Urinary bladder (tissue), 4 donors: ENCODE measurements at places on chromosomes 7 and 10.

DNA sequence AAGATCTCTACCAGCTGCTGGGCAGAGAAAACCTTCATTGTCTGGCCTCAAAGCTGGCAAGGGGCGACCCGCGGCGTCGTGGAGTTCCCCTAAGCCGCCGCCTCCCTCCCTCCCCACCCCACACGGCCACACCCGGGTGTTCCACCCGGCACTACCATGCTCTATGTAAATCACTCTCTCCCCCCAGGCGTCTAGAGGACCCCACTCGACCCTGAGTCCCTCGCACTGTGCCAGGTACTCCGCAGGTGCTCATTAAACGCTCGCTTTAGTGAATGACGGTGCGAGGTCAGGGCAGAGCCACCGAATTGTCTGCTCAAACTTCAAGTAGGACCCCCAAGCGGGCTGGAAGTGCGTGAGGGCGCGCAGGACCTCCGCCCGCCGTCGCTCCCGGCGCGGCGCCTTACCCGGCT lies 628 bp downstream of the PARP12 start:
- DNase-seq = no peak

DNA sequence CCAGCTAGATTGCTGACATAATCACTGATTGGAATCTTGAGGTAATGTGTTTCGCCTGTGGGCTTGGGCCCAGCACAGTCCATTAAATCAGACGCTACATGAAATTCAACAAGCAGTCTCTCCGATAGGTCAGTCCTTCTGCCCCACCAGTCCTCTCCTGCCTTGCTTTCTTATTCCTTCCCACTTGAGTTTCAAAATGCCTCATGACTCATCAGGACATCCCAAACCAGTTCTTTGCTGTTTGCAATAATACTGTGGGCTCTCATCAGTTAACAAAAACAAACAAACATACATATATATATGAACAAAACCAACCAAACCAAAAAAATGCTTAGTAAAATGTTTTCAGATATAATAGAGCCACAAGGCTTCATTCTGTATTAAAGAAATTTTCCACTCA lies 599.0 kb downstream of the SORCS1 start:
- no peak for DNase-seq

- DNase-seq = no peak
Measured at GRCh38 chr7:125061776-125062397, 132.3 kb upstream of the POT1 start.

DNA sequence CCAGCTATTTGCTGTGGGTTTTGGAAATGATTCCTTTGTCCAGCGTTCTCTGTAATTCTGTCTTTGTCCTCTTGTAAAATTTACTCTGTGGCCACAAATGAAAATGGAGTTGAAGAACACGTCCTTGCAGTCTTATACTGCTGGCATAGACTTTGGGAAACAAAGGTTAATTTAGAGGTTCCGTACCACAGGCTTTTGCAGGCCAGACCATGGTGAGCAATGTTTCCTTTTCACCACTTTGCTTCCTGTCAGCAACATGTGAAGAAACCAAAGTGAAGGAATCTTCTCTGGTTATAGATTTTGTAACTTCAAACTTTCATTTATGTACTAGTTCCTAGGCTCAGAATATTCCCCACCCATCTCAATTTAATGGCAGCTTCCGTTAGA lies 488.5 kb downstream of the MDFIC start:
- DNase-seq = no peak

DNA sequence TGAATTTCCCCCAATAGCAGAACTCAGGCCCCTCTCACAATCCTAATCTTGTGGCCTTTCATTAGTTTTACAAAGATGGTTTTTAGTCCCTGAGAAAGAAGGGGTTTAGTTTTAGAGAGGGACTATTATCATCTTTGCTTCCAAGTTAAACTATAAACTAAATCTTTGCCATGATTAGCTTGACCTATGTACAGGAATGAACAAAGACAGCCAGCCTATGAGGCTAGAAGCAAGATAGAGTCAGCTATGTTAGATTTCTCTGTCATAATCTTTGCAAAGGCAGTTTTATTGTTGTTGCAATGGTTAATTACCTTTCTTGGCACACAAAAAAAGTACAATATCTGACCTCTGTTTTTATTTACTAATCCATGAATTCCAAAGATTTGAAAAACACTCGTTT lies 19.1 kb downstream of the RNF133 start:
- no peak for DNase-seq

DNA sequence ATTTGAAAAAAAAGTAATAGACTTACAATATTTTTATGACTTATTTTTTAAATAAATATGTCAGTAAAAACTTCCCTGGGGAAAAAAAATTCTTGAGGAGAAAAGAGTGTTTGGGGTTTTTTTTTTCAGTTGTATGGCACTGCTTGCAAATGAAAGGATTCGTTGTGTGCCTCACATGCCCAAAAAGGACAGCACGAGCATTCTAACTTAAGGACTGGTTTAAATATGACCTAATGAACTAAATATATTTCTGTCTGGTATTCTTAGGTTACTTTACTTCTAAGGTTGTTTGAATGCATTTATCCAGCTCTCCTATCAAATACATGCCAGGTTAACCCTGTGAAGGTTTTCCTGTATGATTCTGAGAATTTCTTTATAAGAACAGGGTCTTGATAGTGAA lies 988 bp upstream of the CD36 start:
- DNase-seq = no peak

GRCh38 chr7:21914671-21915070 lies 31.0 kb downstream of the CDCA7L start:
- no peak for DNase-seq

GRCh38 chr10:130647341-130647740 lies 511.1 kb downstream of the GLRX3 start:
- DNase-seq = no peak

DNA sequence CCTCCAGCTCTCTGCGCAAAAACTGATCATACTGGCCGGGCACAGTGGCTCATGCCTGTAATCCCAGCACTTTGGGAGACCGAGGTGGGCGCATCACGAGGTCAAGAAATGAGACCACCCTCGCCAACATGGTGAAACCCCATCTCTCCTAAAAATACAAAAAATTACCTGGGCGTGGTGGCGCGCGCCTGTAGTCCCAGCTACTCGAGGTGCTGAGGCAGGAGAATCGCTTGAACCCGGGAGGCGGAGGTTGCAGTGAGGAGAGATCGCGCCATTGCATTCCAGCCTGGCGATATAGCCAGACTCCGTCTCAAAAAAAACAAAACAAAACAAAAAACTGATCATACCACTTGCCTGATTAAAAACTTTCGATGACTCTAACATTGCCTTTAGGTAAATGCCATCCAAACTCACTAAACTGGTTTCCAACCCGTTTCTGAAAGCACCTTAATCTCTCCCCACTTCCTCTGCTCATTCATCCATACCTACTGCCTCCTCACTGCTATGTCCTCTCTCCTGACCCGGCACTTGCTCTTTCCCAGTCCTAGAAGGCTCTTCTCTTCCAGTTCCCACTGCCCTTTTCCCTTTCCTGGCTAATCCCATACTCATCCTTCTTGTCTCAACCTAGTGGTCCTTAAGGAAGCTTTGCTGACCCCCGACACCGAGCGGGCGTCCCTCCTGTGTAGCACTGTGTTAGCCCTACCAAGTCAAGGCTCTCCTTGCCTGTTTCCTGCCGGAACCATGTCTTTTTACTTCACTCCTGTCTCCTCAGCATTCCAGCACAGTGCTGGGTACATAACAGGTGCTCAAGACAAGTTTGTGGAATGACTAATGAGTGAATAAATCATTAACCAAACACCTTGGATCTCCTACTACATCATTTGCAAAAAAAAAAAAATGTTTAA lies 686 bp upstream of the MIOS start:
- DNase-seq = peak; percentile 26

- no peak for DNase-seq
Measured at GRCh38 chr10:29635711-29636144, 957 bp upstream of the SVIL start.

GRCh38 chr7:134891262-134891695 lies 95.0 kb upstream of the AGBL3 start:
- peak; percentile 87 for DNase-seq
